ENCODE measurements at places on chromosomes 6 and 20.

GRCh38 chr6:100344761-100345160, 120.0 kb downstream of the SIM1 start:
- DNase-seq, result no peak

- DNase-seq, result no peak
Observed at GRCh38 chr6:95543798-95544197, 33.5 kb upstream of the MANEA start.

DNA sequence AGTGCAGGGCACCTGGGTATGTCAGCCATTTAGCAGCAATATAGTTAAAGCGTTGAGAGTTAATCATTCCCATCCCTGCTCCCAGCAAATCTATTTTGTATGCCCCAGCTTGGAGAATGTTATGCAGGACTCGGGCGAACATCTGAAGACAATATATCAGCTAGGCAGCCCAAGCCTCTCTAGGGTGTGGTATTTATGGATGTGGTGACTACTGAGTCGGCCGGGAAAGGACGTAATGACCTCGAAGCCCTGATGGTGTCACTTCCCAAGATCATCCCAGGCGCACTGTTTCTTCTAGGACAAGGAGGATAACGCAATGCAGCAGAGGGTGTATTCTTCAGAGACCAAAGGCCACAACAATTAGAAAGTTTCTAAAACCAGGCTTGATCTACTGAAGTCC, 63.6 kb upstream of the FAM184A start:
- no peak for DNase-seq

DNA sequence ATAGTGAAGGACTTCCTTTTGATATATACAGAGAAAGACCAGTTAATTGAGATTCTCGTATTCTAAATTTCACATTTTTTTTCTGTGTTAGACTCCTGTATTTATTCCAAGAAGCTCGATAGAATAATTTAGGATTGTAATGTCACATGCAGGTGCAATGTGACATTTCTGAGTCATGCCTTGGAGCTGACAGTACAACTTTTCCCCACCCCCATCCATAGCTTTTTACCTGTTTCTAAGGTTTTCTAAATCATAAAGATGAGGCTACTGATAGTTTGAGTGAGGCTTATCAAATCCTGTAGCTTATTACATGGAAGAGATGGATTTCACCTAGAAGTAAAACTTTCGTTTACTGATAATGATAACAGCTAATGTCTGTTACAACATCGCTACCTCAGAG, 37.6 kb downstream of the FLRT3 start:
- DNase-seq, result no peak

GRCh38 chr6:111294374-111294967, 188.5 kb downstream of the REV3L start:
- DNase-seq, result no peak

DNA sequence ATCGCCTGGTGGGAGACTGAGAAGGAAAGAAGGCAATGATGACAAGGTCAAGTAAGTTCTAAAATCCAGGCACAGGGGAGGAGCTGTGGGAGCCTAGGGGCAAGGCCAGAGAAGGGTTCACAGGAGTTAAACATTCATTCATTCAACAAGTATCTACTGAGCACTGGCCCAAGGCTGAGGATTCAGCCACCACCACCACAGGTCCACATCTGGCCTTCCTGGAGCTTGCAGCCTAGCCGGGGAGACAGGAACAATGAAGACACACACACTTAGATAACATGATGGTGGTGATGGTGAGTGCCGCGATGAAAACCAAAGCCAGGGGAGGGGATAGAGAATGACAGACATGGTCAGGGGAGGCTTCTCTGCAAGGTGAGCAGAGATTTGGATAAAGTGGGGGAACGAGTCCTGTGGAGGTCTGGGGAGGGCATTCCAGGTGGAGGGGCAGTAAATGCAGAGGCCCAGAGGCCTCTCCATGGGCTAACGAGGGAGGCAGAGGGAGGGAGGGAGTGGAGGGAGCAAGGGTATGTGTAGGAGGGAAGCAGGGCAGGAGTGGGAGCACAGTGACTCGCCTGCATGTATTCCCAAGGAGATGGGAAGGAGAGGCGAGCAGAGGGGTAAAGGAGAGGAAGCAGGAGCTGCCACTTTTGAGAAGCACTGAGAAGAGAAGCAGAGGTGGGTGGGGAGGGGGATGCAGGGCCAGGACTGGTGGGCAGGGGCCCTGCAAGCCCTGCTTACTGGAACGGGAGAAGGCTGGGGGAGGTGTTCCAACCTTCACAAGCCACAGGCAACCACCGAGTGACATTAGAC, 10.5 kb upstream of the RSPO4 start:
- no peak for DNase-seq

DNA sequence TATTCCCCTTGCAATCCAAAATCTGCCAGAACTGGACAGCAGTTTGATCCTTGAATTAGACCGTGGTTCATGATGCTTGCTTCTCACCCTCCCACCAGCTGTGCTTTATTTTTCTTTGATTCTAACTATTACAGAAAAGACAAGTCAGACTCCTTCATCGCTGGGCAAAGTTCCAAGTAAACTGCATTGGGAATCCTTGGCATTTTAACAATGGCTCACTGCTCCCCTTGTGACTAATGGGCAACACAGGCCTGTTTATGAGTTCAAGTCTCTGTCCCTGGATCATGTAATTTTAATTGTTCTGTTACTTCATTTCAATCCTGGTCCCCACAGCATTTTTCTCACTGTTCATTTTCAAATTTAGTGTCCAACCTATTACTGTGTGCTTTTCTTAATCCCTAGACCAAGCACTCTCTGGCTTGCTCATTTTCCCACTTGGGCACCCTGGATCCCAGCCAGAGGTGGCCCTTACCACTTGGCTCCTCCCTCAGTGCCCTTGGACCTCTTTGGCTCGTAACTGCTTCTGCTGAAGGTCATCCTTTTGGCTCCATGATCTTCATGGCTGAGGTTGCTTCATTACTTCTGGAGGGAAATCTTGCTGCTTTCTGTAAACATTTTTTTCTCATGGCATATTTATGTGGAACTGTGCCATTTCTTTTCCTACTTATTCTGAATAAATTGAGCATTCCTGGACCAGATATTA, 32.8 kb downstream of the PSMB9 start:
- DNase-seq, result no peak

DNA sequence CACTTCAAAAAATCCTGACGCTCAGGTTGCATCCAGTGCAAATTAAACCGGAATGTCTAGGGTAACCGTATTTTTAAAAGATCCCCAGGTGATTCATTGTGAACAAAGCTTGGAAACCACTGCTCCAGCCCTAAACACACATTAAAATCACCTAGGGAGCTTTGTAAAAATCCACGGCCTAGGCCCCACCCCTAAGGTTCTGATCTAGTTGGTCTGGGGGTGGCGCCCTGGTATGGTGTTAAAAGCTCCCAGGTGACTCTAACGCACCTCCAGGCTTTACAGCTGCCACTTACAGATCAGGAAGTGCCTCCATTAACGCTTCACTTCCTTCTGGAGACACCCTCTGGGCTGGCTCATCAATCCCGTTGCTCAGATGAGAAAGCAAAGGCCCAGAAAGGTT, 92.2 kb downstream of the GRM4 start:
- no peak for DNase-seq

DNA sequence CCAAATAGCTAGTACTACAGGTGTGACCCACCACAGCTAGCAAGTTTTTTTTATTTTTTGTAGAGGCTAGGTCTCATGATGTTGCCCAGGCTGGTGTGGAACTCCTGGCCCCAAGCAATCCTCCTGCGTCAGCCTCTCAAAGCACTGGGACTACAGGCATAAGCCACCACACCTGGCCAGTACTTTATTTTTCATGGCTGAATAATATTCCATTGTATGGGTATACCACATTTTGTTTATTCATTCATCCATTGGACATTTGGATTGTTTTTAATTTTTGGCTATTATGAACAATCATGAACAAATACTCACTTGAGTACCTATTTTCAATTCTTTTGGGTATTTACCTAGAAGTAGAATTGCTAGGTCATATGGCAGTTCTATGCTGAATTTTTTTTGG, 7.0 kb upstream of the NXT1 start:
- no peak for DNase-seq

DNA sequence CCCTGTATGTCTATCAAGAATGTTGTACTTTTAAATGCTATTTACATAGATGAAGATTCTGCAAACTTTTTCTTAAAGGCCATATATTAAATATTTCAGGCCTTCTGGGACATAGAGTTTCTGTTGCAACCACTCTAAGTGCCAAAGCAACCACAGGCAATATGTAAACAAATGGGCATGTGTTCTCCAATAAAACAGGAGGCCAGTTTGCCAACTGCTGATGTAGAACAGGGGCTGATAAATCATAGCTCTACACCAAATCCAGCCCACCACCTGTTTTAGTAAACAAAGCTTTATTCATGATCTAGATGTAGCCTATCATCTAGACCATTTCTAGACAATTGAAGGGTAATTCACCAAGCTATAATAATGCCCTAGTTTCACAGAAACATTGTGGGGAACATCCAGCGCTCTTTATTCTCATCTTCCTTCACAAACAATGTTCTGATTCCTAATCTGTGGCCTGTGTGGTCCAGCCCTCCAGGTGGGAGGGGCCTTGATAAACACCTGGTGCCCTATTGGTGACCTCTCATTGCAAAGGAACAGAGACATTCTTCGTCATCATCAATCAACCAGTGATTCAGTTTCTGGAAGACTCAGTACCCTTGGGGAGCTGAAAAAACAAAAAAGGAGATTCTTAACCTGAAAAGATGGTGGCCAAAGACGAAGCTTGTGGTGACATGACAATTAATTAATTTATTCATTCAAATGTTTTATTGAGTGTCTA, 80.2 kb downstream of the PREP start:
- DNase-seq, result no peak

- DNase-seq, result no peak
Observed at GRCh38 chr6:30331981-30332380, 5.3 kb downstream of the TRIM39 start.

- DNase-seq, result no peak
Observed at GRCh38 chr6:158448856-158449255, 111.0 kb upstream of the TMEM181 start.

- no peak for DNase-seq
Observed at GRCh38 chr6:117627533-117627932, 25.2 kb upstream of the GOPC start.

- DNase-seq, result no peak
Observed at GRCh38 chr6:21188505-21189223, 404.9 kb upstream of the SOX4 start.

DNA sequence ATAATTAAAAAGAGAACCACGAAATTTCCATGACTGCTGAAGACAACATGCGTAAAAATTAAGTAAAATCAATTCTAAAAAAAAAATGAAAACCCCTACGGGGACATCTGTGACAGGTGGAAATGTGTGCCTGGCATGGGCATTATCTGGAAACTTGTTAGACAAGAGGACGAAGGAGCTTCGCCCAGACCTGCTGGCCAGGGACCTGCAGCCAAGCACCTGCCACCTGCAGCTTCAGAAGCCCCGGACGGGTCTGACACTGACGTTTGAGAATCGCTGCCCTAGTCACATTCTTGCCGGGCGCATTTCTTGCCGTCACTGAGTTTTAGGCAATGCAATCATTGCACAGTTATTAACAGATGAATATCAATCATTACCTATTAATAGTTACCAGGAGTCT, 140.3 kb downstream of the SMOC2 start:
- DNase-seq, result no peak

DNA sequence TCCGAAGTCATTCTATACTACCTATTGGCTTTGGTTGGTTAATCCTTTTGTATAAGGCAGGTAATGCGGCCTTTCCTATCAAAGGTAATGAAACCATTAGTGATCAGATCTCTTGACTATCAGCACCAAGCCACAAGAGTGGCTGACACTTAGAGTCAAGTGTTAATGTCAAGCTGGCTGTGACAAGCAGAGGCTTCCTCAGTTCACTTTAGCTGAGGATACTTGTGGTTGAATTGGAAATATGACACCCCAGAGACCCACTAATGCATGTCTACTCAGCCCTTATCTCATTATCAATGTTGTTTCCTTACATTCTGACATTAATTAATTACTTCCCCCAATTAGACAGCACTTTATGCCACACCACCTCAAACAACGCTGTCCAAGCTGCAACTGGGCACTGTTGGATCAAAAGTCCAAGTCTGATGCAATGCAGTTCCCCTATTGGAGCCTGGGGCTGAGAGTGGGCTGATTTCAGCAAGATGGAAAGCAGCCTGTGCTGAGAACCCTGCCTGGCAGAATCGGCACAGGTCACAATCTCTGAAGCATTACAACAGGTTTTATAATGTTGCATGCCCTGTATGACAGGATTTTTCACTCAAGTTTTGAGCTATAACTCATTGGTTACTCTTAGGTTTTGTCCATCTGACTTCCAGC, 273.5 kb downstream of the COL12A1 start:
- no peak for DNase-seq

- no peak for DNase-seq
Observed at GRCh38 chr20:22687676-22688349, 103.4 kb upstream of the FOXA2 start.
